ENCODE measurements at places on chromosomes 16 and 17.
A peak's percentile ranks its signal among the peaks of the same experiment; 100 is the strongest.

DNA sequence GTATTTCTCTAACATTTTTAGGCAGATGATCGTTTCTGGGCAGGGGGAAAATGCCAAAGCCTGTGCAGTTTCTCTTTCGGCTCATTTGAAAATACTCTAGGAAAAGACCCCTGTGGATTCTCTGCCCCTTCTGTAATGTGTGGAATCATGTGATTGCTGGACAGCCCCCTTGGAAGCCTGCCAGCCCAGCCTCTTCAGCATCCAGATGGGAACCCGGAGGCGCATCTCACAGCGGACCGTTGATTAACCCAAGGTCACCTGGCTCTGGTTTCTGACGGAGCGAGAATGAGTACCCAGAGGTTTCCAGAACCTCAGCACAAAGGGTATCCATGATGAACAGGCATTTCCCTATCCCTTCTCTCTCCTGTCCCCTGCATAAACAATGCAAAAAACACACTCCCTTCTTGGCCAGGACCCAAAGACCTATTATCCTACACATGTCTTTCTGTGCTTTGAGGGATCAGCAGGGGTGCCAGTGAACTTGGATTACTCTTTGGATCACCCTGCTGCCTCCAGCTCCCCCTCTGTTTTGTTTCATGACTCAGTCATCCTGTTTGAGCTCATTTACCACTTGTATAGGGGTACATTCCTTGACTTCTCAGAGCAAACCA lies 957.1 kb upstream of the RBFOX1 start:
- no peak for DNase-seq

- no peak for DNase-seq
Measured at GRCh38 chr17:58759522-58759921, 3.9 kb downstream of the PPM1E start.

GRCh38 chr17:61279476-61280145 lies 120.0 kb upstream of the TBX2 start:
- DNase-seq: no peak

GRCh38 chr17:28751600-28752366 lies 8.0 kb downstream of the TRAF4 start:
- no peak for DNase-seq

GRCh38 chr17:36777118-36777517 lies 160.2 kb upstream of the LHX1 start:
- no peak for DNase-seq

GRCh38 chr17:77957857-77958715 lies at the start of gene TNRC6C:
TSS of gene TNRC6C (plus strand) at chr17:77958703. CDS start at chr17:78004207, 45,504 bp downstream.
- DNase-seq: peak; percentile 99

DNA sequence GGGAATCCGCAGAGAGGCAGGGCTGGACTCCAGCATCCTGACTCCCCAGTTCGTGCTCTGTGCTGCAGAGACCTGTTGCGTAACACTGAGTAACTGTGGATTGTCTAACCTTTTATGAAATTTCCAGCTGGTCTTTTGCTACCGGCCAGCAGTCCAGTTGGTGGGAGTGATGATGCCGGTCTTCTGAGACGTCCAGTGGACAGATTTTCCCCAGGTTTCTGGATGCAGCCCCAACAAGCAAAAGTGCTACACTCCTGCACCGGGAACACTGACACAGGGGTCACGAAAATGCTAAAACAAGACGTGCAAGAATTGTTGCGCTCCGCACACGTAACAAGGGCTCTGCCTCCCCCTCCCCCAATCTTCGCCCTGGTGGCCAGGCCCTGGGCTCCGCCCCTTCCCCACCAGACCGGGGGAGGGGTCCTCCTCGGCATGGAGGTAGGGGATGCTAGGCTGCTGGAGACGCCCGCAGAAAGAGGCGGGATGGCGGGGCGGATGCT lies 701 bp upstream of the MRC2 start:
- no peak for DNase-seq

GRCh38 chr17:78722246-78722761 lies 59.8 kb downstream of the CYTH1 start:
- peak; percentile 70 for DNase-seq

- no peak for DNase-seq
Measured at GRCh38 chr17:54900457-54901229, at the start of gene TOM1L1. TSS of gene TOM1L1 (plus strand) at chr17:54900852. CDS start at chr17:54900866, 14 bp downstream.

DNA sequence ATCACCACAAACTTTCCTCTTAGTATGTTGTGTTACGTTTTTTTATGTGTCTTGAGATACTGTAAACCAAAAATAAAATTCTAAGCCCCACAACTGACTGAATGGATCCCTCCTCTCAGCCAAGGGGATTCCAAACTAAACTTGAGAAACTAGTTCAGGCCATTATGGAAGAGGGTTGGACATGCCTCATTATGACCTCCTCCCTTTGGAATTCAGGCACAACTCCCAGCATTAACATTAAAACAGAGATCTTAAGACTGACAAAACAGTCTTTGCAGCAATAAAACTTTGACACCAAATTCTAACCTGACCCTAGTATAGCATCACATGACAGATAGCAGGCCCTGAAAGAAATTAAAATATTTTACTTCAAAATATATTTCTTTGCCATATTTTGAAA lies 51.1 kb upstream of the SLC47A1 start:
- DNase-seq: no peak

DNA sequence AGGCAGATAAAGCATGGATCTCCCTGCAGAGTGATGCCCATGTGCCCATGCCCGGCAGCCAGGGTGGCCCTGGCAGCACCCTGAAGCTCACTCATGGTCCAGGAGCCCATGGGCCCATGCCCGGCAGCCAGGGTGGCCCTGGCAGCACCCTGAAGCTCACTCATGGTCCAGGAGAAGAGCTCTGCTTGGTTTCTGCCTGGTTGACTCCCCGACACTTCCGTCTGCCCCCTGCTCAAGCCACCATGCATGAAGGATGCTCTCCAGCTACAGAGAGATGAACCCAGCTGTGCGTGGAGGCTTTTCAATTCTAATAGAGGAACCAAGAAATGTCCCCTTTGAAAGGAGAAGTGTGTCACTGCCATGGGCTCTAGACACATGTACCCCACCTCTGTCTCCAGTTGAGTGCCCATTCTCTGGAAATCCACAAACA lies 8.7 kb downstream of the CCL17 start:
- no peak for DNase-seq

DNA sequence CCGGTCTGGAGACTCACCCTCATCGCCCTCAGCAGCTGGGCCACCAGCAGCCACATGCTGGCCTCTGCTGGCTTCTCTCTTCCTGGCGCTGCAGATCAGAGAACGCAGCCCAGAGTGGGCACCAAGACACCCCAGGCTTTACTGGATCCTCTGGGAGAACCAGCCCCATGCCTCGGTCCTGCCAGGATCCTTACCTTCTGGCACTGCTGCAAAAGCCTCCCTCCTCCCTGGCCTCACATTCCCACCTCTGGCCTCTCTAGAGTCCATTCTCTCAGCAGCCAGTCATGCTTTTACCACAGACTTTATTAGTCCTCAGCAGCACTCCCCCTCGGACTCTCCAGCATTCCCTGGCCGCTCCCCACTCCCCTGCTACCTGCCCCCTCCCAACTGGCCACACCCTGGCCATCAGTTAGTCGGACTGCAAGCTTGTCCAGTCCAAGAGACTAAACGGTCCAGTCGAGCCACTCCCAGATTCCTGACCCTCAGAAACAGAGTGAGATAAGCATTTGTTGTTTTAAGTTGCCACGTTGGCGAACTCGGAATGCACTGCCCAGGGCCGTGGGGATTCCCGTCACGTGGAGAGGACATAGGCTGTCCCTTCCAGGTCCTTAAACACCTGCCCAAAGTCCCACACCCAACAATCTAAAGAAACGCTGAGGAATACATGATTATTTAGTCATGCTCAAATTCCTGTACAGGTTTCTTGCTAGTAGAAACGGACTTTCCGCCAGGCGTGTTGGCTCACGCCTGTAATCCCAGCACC lies 5.9 kb upstream of the SPG7 start:
- no peak for DNase-seq

DNA sequence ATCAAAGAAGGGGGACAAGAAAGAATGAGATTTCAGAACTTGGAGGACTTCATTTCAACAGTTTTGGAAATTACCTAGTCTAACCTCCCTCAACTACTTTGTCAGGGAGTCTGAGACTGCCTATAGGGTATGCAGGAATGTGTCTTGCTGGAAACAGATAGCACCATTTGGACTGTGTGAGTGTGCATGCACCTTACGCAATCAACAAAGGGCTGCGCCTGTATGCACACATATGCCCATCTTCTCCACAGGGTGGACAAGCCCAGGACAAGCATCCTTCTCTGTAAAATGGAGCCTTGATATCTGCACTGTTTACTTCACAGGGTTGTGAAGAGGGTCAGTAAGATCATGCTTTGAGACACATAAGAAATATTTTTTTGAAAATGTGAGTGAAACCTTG lies 305.7 kb upstream of the ASIC2 start:
- DNase-seq: no peak

DNA sequence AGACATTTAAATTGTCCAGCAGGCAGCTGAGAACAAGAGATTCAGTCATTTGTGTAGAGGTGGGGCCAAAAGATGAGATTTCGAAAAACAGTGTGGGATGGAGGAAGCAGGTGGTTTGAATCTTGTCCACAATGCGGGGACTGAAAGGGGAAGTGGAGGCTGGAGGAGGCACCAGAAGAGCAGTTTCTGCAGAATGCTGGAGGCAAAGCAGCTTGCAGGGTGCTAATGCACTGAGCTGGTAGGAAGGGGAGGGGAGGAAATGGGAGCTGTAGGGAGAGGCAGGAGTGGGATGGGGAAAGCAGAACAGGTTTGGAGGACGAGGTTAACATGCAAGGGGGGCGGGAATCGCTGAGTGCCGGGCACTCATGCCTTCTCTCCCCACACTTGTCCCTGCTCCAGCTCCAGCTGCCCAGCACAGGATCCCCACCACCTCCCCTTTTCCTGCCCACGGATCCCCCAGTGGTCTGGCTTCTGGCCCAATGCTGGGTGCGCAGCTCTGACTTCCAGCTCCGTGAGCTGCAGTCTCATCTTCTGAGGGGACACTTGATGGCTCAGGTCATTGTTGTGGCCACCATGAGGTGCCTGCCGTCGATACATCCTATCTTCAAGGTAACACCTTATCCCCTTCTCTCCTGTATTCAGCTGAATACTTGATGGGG lies 9.4 kb downstream of the C17orf100 start:
- peak; percentile 21 for DNase-seq

DNA sequence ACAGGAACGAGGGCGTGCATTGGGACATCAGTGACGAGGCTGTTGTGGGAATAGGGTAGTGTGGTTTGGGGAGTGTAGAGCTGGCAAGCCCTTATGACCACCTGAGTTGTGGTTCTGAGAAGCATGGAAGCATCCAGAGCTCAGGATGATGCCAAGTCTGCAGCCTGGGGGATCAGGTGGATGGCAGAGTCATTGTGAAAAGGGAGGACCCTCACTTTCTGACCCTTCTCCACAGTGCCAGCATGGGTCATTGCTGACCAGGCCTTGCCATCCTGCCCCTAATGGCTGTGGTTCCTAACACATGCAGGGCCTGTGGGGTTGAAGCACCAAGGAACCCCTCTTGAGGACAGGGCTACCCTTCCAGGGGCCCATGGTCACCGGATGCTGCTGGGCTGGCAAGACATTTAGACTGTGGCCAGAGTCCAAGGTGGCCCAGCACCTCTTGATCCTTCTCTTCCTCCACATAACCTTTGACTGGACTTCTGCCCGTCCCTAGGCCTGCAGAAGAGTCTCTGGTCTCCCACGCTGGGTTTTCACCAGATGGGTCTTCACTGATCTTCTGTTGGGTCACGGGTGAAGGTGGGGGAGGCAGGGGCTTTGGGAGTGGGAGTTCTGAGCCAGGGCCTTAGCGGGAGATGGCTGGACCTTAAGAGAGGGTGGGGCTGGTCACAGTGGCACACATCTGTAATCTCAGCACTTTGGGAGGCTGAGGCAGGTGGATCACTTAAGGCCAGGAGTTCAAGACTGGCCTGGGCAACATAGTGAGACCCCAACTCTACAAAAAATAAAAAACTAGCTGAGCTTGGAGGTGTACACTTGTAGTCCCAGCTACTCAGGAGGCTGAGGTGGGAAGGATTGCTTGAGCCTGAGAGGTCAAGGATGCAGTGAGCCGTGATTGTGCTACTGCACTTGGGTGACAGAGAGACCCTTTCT lies 2.0 kb upstream of the PLA2G15 start:
- no peak for DNase-seq

DNA sequence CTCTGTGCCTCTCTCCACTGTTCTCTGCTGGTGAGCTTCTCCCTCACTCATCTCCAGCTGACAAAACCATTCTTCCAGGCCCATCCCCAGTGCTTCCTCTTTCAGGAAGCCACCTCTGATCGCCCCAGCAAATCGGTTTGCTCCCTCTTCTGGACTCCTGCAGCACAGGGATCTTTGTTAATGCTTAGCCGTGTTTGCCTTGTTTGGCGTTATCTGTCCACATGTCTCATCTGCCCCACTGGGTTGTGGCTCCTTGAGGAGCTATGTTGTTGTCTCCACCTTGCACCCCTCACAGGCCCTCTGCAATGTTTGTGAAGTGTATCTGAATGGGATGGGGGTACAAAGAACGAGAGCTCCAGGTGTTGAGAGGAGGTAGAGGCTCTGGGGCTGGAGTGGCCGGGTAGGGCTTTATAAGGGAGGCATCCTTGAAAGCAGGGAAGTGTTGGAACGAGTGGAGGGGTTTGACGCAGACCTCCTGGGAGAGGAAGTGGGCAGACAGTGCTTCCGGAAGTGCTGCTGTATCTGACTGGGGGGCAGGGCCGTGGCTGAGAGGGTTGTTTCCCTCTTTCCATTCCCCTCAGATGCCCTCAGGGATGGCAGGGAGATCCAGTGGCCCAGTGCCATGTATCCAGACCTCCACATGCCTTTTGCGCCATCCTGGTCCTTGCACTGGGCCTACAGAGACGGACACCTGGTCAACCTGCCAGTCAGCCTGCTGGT lies 27.8 kb downstream of the CASKIN2 start:
- DNase-seq: no peak

DNA sequence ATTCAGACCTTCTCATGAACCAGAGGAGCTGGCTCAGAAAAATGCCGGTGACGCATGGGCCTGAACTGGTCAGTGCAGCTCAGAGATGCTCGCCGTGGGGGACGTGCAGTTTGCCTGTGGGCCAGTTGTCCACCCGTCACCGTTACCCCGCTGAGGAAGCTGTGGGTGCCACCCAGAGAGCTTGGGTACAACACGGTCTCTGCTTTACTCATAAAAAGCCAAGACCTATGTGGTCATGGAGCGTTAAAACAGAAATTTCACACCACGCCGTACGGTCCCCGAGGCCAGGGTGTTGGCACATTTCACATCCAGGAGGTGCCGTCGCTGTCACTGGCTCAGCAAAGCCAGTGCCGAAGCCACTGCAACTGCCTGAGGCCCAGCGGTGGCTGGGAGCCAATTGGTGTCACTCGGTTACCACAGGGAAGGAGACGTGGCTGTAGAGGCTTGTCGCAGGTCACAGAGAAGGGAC lies 120.9 kb downstream of the METRNL start:
- DNase-seq: no peak

- DNase-seq: no peak
Measured at GRCh38 chr17:46877466-46877865, 26.1 kb downstream of the WNT9B start.

DNA sequence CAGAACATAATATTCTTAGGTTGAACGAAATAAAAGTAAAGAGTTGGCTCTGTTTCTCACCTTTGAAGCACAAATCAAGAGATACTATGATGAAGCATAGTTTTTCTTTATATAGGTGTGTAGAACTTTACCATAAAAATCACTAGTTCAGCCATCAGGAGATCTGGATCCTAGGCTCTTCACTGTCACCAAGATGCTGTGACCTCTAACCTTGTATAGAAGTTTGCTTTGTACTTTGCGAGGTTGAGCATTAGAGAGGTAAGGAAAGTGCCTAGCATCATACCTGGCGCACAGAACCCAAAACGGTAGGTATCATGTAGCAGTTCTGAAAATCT lies 553 bp upstream of the CDC6 start:
- no peak for DNase-seq

- no peak for DNase-seq
Measured at GRCh38 chr16:58377932-58378331, 14.3 kb upstream of the GINS3 start.

GRCh38 chr17:48330421-48330820 lies 99.6 kb downstream of the SKAP1 start:
- DNase-seq: no peak
